ENCODE measurements at places on chromosomes 13 and 19. TPM values are rescaled to one million over a fixed set of nuclear protein-coding genes. Genes with fewer than 3 reads are reported as not detected.
A peak's percentile ranks its signal among the peaks of the same experiment; 100 is the strongest.

- no peak for DNase-seq
These were observed 12.3 kb downstream of the RBM26 start for GRCh38 chr13:79393564-79394249.

GRCh38 chr19:45632468-45633196, 6.6 kb downstream of the EML2 start:
- peak; percentile 83 for DNase-seq

PABPC3 gene
- 0.10 TPM for total RNA-seq

DNA sequence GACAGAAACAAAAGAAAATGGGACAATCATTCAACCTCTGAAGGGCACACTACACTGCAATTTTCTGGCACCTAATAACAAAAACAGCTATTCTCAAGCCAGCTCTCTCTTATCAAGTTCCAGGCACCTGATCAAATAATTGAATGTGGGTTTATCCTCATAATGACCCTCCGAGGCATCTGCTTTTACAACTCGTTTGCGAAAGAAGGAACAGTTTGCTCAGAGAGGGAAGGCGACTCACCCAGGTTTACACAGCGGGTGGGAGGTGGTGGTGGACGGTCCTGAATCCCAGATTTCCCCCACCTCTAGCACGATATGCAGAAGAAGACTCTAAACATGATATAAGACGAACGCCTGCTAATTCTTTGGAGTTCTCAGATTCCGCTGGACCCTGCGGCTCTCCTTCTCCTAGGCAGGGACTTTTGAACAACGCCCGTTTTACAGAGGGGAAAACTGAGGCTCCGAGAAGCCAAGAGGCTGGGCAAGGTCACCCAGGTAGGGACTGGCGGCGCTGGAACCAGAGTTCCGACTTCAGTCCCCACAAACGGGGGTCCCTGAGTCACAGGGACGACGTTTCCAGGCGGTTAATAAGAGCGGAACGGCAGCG, 641 bp downstream of the SGTA start:
- no peak for DNase-seq

TBC1D17 gene
- total RNA-seq: 36.0 TPM

- peak; percentile 65 for DNase-seq
These were observed 10.4 kb upstream of the TYK2 start for GRCh38 chr19:10390652-10391286.

All from left cardiac atrium (tissue), 4 donors.